ENCODE measurements at places on chromosomes 11 and 22.

GRCh38 chr11:70886676-70887541, 365.5 kb downstream of the SHANK2 start:
- peak; percentile 32 for DNase-seq

DNA sequence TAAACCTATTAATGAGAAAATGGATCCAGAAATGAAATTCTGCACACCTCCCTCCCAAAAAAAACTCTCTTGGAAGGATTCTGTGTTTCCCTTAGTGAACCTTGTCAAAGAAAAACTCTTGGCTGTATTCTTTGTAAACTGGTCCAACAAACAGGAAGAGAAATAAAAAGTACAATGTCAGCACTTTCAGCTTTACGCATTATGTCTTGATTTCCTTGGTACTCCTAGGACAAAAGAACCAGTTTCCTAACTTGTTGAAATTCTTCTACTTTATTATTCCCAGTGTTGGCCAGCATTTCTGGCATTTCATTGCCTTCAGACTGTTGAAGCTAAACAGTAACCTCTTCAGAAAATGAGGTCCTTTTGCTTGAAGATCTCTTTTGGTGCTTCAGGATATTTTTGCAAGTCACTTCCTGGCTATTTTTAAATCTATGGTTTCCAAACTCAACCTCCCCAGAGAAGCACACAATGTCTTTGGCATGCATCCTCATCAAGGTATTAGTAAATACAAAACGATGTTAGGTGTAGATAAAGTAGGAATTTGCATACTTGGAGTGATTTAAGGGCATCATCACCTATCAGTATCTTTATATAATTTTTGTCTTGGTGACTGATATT, 342.7 kb downstream of the AASDHPPT start:
- DNase-seq, result no peak

DNA sequence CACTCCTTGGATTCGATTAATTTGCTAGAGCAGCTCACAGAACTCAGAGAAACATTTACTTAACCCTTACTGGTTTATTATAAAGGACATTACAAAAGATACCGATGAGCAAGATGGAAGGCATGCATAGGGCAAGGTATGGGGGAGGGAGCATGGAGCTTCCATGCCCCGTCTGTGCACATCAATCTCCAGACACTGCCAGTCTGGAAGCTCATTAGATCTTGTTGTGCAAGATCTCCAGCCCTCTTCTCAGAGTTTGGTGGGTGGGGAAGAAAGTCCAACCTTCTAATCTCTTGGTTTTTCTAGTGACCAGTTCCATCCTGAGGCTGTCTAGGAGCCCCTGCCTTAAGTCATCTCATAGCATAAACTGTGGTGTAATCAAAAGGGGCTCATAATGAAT, 190.7 kb downstream of the UVRAG start:
- DNase-seq, result no peak

GRCh38 chr11:31872076-31872443, 60.9 kb upstream of the PAX6 start:
- no peak for DNase-seq

GRCh38 chr11:64231546-64231945, 1.2 kb downstream of the DNAJC4 start:
- DNase-seq, result no peak

- DNase-seq, result no peak
These were observed 7.0 kb downstream of the PTPRJ start for GRCh38 chr11:47987310-47987709.

GRCh38 chr22:29914991-29915533, 32.1 kb downstream of the MTMR3 start:
- no peak for DNase-seq

GRCh38 chr11:2380807-2381350, 3.8 kb downstream of the CD81 start:
- no peak for DNase-seq

- peak; percentile 59 for DNase-seq
These were observed 1245.7 kb downstream of the BRD1 start for GRCh38 chr22:48581796-48582469.

DNA sequence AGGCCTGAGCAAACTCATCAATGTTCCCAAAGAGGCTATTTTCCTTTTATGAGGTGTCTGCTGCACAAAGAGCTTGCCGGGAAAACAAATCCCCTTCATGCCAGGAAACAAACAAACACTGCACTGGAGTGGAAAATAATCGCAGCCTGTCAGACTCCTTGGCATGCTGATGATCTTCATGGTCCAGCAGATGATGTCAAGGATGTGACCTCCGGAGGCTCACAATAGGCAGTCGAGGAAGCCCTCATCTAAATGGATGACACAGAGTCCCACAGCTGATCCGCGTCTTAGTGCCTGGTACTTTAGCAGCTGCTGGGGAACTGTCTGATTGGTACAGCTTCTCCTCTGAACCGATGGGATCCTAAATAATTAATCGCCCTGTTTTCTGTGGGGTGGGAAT, 187.6 kb downstream of the TENM4 start:
- DNase-seq, result peak; percentile 81

DNA sequence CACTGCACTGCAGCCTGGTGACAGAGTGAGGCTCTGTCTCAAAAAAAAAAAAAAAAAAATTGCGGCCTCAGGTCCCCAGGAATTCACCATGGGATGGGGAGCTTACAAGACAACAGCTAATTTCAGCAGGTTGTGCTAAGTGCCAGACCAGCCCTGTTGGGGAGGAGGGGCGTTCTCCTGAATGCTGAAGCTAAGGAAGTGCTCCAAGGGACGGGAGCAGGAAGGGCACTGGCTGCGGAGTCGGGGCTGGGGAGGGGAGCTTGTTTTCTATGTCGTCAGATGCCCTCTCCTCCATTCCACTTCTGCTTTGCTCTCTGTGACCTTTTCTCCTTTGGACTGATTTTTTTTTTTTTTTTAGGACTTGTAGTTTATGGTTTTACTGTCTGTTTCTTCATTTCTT, 4.5 kb downstream of the ADAMTS15 start:
- DNase-seq, result no peak

DNA sequence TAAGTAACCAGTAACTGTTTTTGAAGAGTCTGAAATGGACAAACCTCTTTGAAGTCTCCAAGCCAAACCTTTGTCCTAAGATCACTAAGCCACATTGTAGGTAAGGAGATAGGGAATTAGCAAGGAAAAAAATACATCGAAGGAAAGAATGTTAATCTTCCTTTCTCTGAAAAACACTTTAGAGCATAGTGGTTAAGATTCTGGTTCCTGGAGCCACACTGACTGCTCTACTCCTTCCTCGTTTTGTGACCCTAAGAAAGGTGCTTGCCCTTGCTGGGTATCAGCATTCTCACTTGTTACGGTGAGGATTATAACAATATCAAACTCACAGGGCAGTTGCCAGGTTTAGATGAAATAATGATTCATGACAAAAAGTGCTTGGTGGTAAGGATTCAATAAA, 104.0 kb downstream of the SIK3 start:
- DNase-seq, result peak; percentile 14

DNA sequence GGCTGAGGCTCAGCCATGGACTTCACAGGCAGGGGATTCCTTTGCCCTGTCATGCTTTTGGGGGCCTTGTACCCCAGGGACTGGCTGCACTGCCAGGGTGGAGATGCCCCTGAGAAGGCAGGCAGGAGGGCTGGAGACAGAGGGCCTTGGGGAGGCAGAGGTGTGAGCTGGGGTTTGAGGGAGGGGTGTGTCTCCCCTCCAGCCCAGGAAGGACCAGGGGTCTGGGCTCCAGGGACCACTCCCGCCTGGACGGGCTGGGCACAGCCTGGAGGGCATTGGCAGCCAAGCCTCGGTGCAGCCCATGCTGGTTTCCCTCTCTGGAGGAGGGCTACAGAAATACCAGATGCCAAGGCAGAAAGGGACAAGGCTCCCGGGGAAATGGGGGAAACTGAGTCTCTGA, 19.5 kb downstream of the OTUB1 start:
- no peak for DNase-seq

GRCh38 chr22:39699631-39700360, 129.2 kb downstream of the CACNA1I start:
- DNase-seq, result peak; percentile 70

DNA sequence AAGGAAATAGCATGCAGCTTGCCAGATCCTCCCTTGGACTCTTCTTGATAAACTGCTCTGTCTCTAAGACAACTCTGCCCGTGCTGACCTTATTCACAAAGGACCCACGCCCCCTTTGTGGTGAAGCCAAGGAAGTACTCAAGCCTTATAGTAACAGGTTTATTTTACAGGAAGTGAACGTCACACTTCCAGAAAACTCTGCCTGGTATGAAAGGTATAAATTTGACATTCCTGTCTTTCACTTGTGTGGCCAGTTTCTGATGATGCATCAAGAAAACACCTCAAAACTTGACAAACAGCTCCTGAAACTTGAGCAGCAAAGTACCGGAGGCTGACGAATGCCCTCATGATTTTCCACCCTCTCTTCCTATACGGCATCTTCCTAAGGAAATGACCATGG, 12.5 kb upstream of the PELI3 start:
- no peak for DNase-seq

DNA sequence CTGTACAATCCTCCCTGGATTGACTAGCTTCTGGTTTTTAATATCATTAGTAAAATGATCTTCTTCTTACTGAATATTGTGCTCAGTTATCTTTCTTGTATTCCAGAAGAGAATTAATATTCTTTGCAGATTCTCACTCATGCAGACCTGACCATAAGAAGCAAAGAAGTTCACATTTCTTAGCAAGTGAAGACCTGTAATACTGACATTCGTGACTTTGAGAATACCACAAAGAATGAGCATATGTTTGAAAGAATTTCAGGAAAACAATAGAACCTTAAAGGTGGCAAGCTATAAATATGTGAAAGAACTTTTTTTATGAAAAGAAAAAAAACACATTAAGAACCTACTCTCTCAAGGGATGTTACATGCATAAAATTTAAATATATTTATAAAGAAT, 371.6 kb downstream of the JRKL start:
- DNase-seq, result no peak

DNA sequence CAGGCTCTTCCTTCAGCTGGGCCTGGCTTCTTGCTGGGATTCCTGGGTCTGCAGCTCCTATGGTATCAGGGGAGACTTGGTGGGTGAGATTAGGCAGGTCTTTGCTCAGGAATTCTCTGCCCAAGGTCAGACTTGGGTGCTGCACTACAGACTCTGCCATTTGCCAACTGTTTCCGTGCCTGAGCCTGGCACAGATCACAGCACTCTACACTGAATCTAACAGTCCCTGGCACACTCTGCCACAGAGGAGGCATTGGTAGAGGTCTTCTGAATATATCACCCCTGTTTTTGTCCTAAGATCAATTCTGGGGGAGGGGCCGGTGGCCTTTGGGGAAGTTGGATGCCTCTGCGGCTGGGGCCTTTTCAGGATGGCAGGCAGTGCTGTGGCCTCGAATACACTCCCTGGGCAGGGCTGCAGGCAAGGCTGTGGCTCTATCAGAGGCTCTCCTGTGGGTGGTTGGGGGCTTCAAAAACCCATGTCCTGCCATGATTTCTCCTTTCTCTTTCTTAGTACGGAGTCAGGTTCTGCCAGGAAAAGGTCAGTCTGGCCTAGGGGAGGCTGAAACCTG, 115.0 kb upstream of the NARS2 start:
- no peak for DNase-seq

- no peak for DNase-seq
These were observed 25.6 kb downstream of the MMP13 start for GRCh38 chr11:102929972-102930371.

GRCh38 chr11:64894070-64894811, 15.8 kb upstream of the EHD1 start:
- DNase-seq, result peak; percentile 78

- DNase-seq, result peak; percentile 88
These were observed at the start of gene MTFP1 for GRCh38 chr22:30425616-30426387. TSS of gene MTFP1 (plus strand) at chr22:30425768. CDS start at chr22:30425880, 112 bp downstream.

DNA sequence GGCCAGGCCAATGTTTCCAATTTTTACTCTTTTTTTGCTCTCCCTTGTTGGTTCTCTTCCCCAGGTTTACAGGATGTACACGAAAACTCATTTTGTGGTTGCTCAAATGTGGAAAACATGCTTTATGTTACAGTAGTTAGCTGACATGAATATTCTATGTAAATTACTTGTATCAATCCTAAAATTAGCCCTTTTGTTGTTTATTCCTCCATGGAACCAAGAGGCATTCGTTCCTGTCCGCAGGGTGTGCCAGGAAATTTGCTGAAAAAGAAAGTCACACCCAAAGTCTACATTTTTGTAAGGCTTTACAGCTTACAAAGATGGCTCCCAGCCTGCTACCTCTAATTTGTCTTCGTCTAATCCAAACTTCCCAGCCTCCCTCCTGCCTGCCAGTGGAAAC, 652.3 kb downstream of the ETS1 start:
- no peak for DNase-seq

DNA sequence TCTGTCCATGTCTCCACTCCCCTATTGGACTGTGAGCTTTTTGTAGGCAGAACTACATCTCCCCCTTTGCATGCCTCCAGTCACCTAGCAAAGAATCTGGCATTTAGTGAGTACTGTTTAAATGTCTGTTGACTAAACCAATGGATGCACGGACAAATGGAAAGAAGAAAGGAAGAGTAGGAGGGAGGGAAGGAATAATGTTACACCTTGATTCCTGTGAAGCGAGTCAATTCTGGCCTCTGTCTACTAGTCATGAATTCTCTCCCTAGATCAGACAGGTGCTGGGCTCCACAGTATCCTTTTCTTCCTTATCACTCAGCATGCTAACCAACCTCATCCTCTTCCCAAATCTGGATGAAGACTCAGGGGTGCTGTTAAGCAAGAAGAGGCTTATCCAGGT, 33.6 kb downstream of the GALNT18 start:
- no peak for DNase-seq

Measured in retina (tissue), 1 donor.